ENCODE measurements at places on chromosomes 4 and X.

DNA sequence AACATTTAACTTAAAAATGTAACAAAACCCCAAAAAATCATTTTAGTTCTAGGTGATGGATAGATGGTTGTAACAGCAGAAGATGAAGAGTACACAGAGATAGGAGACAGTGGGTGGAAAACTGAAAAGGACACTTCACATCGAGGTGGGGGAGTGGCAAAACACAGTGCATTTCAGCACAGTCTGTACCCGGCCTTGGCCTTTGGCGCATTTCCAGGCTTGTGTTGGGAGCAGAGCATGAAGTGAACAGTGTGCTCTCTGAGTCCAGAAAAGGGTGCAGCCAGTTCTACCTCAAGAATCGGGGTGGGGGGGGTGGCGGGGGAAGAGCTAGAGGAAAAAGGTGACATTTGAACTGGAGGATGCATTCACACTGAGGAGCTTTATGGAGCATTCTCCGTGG, 4.3 kb downstream of the TSPYL2 start:
- DNase-seq, result no peak

GRCh38 chr4:180635281-180635680, 1607.9 kb upstream of the TENM3 start:
- DNase-seq, result no peak

DNA sequence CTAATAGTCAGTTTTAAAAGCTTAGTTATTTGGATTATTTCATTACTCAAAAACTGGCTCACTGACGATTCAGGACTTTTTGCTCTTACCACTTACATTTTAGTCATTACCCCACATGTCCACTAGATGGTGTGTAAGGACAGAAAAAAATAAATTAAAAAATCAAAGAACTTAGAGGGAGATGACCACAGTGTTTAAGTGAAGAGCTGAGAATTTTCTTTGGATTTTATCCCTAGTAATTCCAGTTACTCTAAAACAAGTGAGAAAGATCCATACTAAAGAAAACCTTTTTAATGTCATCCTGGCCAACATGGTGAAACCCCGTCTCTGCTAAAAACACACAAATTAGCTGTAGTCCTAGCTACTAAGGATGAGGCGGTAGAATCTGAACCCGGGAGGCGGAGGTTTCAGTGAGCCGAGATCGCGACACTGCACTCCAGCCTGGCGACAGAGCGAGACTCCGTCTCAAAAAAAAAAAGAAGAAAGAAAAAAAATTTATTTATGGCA, 26.4 kb upstream of the TMPRSS11B start:
- peak; percentile 25 for DNase-seq

DNA sequence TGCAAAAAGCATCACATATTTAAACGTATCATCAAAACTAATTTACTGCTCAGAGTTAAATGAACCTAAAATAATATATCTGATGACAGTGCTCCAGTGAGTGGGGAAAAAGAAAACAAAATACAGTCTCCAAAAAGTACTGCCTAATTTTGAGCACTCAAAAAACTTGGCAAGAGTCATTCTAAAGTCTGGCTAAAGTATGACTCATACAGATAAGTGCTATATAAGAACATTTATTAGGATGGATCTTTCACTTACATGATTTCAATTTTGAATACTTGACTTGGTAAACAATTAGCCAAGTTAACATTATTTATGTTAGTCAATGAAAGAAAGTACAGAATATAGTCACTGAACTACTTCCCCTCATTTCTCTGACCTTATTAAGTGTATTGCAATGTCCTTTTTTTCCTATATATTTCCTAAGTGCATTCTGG, 27.2 kb downstream of the FBXO8 start:
- DNase-seq, result no peak

- DNase-seq, result no peak
Measured at GRCh38 chr4:67892905-67893304, 9.1 kb upstream of the TMPRSS11D start.

DNA sequence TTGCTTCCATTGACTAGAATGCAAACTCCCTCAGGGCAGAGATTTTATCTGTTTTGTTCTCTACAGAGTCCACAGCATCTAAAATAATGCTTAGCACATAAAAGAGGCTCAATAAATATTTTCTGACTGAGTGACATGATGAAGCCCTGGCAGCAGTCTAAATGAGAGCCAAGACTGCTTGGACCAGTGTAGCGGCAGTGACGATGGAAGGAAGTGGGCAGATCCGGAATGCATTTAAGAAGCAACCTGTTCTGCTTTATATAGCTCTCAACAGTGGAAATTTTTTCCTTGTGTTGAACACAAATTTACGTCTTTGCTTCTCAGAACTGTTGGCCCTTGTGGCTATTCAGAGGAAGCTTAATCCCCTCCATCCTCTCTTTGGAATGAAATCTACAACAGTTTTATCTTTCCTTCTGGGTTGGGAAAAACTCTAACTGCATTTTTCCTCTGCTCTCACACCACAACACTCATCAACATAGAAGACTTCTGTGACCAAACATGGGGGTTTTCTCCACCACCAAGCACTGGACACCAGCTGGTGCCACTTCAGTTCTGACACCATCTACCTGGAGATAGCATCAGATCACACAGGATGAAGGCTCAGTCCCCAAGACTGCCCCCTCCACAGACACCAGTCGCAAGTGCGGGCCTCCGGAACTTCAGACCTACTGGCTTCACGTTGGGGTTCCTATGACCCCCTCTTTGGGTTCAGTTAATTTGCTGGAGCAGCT, 7.0 kb upstream of the BEND4 start:
- DNase-seq, result no peak

Data from central memory CD4-positive, alpha-beta T cell (primary cell).